Mucosa of gallbladder (tissue), 1 donor: ENCODE measurements at places on chromosomes 2 and 18.

DNA sequence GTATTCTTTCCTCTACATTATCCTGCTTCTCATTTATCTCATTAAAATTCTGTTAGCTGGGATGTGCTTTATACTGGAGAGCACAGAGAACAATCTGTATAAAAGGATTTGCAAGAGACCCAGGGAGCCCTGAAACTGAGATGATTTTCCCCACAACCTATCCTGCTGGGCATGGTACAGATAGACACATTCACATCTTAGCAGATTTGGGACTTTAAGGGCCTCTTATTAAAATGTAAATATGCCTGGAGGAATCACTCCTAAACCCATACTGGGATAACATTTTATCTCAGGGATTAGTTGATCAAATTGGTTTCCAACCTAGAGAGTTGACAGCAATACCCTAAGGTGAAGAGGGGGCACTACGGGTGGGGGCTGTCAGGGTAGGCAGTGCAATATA is 45.5 kb downstream of the AOX1 start:
- DNase-seq: no peak

GRCh38 chr2:29123617-29124349 is 8.6 kb downstream of the CLIP4 start:
- DNase-seq: no peak

DNA sequence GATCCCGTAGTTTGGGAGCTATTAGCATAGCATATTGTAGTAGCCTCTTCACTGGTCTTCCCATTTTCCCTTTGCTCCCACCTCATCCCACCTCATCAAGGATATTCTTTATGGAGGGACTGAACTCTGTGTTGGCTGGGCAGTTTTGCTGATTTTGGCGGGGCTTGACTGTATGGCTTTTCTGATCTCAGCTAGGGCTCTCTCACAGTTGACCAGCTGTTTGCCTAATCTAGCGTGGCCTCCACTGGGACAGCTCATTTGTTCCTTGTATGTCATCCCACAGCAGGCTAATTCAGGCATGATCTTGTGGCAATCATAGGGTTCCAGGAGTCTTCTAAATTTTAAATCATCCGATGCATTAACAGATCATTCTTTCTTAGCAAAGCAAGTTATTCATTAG is 30.2 kb upstream of the MTX2 start:
- no peak for DNase-seq

- DNase-seq: no peak
Measured at GRCh38 chr2:186590759-186591505, 1.1 kb downstream of the ITGAV start.

DNA sequence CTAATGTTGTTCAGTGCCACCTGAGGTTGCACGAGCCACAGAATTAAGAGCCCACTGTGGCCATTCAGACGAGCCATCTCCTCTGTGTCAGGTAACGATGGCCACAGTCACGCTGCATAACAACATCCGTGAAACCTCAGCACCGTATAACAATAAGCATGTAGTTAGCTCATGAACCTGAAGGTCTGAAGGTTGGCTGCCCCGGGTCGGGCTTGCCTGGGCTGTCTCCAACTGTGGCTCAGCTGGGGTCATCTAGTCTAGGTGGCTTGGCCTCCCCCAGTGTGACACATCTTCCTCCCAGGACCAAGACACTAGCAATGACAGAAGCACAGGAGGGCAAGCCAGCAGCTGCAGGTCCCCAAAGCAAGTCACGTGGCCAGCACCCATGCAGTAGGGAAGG is 258.0 kb downstream of the GLI2 start:
- no peak for DNase-seq
